Spleen (tissue), 13 donors: ENCODE measurements at places on chromosomes 5 and 9.

GRCh38 chr9:106700676-106701075 is 162.3 kb upstream of the ZNF462 start:
- DNase-seq: no peak

GRCh38 chr5:92144824-92145223 is 761.7 kb upstream of the ARRDC3 start:
- DNase-seq: no peak

DNA sequence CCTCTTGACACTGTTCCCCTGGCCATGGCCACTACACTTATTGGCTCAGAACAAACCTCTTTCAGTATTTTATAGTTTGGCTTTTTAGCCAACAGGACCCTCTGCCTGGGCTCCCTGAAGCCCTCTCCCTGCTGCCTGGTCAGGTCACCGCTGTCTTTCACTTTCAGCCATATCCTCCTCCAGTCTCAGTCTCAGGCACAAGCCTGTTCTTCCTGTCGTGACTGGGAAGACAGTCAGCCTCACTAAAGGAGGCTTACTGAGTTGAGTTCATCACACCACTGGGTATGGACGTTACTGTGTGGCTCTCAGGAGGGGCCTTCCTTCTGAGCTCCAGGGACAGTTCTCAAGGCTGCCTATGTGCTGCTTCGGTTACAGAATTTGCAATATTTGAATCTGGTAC is 2.0 kb downstream of the QSOX2 start:
- no peak for DNase-seq

- no peak for DNase-seq
Measured at GRCh38 chr9:122950263-122950662, 9.4 kb downstream of the RABGAP1 start.
